ENCODE measurements at places on chromosomes 2 and 18. TPM values are rescaled to one million over a fixed set of nuclear protein-coding genes. Genes with fewer than 3 reads are reported as not detected.

DNA sequence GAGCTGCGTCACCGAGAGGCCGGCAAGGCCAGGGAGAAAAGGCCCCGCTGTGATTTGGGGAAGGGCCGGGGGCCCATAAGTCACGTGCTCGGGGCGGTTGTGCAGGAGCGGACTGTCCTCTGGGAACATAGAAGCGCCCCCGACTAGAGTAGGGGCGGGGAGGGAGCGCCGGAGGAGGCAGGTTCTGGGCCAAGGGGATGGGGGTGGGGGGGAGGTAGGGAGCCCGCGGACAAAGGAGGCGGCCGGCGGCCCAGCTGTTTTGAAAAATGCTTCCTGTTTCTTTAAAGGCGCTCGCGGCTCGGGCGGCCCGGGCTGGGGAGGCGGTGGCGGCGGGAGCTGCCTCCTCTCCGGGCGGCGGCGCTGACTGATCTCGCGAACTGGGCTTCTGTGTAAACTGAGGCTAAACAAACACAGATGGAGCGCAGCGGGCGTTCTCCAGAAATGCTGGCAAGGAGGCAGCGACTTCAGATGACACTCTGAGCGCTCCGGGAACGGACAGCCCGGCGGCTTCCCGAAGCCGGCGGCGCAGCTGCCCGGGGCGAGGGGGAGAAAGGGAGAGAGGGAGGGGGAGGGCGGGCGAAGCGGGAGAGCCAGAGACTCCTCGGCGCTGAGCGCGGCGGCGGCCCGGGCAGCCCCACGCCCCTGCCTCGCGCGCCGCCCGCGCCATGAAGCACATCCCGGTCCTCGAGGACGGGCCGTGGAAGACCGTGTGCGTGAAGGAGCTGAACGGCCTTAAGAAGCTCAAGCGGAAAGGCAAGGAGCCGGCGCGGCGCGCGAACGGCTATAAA, at the start of gene ATOH8:
Gene ATOH8 (plus strand): TSS at position 467 of the 788 bp plus-strand sequence. CDS start 199 bp downstream, at position 666.
- peak; percentile 78 for DNase-seq

- DNase-seq = no peak
Observed at GRCh38 chr2:160389875-160390274, 103.7 kb downstream of the RBMS1 start.

DNA sequence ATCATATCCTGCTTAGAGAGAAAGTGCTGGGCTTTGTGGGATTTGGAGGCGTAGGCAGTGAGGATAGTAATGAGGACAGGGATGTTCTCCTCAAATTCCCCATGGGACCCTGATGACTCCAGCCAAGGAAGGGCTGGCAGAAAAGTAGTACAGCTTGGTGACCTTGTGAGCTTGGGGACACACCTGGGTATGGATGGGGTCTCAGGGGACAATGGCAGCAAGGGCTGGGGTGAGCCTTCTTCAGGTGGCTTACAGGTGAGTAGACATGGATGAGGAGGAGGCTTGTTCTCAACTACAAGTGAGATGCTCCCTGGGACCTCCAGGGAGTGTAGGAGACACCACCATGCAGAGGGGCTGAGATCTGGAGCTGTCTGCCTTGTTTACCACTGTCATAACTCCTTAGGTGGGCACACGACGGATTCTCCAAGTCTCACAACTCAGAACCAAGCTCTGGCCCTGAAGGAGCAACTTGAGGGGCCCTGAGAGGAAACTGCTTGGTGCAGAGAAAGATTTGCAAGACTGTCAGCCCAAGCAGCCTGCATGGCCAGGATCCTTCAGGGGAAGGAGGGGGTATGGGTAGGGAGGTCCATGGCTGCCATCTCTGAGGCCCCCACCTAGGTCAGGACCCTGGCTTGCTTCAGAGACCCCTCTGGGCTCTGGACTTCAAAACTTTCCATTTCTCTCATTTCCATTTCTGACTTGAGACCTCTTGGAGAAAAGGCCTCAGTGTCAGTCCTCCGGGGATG, 262.8 kb downstream of the DYSF start:
- DNase-seq = no peak

GRCh38 chr2:140091926-140092325, 1311.7 kb upstream of the NXPH2 start:
- DNase-seq = no peak

- DNase-seq = no peak
Observed at GRCh38 chr2:219844401-219845091, 217.1 kb downstream of the SLC4A3 start.

DNA sequence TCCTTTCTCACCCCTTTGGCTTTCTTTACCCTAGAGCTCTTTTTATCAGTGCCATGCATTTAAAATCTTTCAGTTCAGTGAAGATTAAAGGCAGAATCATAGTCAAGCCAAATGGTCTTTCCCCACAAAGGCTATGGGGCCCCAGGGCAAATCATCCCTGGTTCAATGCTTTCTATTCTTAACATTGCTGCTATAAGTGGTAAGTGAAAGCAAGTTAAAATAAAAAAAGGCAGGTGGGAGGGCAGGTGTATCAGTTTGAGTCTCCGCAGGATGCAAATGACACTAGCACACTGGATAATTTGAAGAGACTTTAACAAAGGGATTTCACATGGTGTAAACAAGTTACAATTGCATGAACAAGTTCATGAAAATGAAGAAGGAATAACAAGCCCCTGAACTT, 757.4 kb downstream of the SATB2 start:
- no peak for DNase-seq

- DNase-seq = no peak
Observed at GRCh38 chr2:240919161-240919781, 13.1 kb downstream of the CROCC2 start.

The RIF1 gene
- total RNA-seq = 48.3 TPM

Measured in ureter (tissue), 1 donor.